Dermis microvascular lymphatic vessel endothelial cell (primary cell): ENCODE measurements at places on chromosomes 16 and 17.

- peak; percentile 30 for DNase-seq
Measured at GRCh38 chr17:77959126-77959925, 823 bp downstream of the TNRC6C start.

- DNase-seq: no peak
Measured at GRCh38 chr16:83870830-83871229, 28.1 kb upstream of the MLYCD start.

DNA sequence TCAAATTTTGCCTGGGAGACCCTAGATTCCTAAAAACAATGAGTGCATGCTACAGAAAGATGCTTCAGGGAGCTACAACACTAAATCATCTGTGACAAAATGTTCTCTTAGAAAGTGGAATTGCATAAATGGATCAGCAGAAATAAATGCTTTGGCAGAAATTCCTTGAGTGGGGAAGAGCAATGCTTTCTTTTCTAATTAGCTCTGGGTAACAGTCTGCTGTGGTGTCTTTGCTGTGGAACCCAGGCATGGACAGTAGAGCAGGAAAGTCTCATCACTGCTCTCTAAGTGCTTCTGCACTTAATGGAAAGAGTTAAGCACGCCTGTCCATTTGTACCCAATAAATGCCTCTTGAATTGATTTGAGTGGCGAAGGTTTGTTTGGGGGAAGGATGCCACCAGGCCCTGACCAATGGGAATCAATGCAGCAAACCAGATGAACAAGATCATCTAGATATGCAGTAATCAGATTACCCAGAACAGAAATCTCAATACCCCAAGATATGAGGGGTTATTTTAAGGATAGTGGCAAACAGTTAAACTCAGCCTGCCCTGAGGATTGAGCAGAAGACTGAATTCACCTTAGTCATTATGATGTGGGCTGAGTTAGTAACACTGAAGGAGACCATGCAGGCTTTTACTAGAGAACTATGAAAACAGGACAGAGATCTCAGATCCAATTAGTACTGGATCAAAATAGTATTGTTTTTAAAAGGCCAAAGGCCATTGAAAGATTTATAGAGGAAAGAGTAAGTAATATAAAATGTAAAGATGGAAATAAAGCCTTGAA lies 13.6 kb downstream of the HLF start:
- DNase-seq: no peak

- DNase-seq: no peak
Measured at GRCh38 chr17:7138800-7139381, 24.3 kb upstream of the ASGR2 start.

GRCh38 chr16:88659160-88659559 lies 3.7 kb downstream of the MVD start:
- DNase-seq: no peak

GRCh38 chr16:57951204-57951960 lies 19.5 kb downstream of the CNGB1 start:
- no peak for DNase-seq

GRCh38 chr16:72836181-72836580 lies 211.7 kb downstream of the ZFHX3 start:
- DNase-seq: no peak

- DNase-seq: no peak
Measured at GRCh38 chr16:72091217-72091616, 2.2 kb downstream of the TXNL4B start.

- DNase-seq: no peak
Measured at GRCh38 chr17:79977708-79978547, 57.7 kb downstream of the TBC1D16 start.

GRCh38 chr17:67137026-67137370 lies 92.6 kb downstream of the CACNG1 start:
- no peak for DNase-seq

GRCh38 chr16:50204453-50205108 lies 51.5 kb downstream of the TENT4B start:
- no peak for DNase-seq

- DNase-seq: no peak
Measured at GRCh38 chr16:62035115-62036092, 834 bp downstream of the CDH8 start.

GRCh38 chr17:50803676-50804075 lies 31.7 kb upstream of the WFIKKN2 start:
- no peak for DNase-seq

DNA sequence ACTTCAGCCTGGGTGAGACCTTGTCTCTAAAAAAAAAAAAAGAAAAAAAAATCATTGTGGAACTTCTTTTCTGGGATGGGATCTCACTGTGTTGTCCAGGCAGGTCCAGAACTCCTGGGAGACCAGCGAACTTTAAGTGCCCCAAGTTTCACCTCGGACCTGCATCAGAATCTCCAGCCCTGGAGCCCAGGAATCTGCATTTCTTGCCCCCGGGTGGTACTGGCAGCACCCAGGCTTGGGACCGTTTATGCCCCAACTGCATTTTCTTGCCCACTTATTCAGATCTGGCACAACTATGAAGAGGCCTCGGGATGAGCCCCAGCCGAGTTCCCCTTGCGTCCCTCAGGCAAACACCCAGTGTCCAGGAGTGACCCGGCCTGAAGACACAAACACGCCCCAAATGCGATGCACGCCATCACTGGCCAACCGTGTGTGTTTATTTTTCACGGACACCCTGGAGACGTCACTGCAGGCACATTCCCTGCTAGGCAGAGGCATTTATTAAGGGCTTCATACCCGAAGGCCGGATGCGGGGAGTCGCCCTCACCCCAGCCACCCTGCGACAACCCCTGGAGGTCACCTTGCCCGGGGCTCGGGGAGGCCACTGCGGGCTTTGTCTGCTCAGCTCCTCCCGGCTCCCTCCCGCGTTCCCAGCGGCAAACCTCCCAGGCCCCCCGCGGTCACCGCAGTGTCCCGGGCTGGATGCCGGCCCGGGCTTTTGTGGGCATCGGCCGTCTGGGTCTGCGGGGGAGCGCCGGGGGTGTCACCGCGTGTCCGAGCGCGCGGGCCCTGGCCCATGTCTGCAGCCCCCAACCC lies 684 bp upstream of the SPIRE2 start:
- DNase-seq: peak; percentile 46

GRCh38 chr17:39212195-39212810 lies 12.2 kb downstream of the RPL19 start:
- no peak for DNase-seq

DNA sequence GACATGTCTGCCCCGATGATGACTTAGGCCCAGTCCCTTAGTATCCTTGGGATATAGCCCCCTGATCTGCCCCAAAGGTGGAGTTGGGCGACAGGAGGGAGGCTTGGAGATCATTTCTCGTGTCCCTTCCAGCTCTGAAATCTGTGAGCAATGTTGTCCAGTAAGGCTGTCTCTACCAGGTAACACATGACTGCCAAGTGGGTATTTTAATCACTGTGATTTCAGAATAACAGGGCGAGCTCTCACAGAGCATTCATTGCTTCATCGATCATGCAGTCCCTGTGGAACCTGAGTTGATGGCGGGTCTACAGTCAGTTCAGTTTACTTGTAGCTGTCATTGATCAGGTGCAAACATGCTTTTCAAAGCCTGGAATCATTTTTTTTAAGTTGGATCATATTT lies 39.2 kb downstream of the KSR1 start:
- DNase-seq: no peak

- peak; percentile 78 for DNase-seq
Measured at GRCh38 chr17:32755045-32755805, 121.7 kb downstream of the MYO1D start.

GRCh38 chr17:69088643-69089200 lies 28.0 kb upstream of the ABCA9 start:
- DNase-seq: no peak

GRCh38 chr17:68035523-68036303 lies at the start of gene KPNA2:
KPNA2 (plus strand) TSS chr17:68035735; CDS start chr17:68037133, 1,398 bp downstream.
- peak; percentile 98 for DNase-seq

- no peak for DNase-seq
Measured at GRCh38 chr17:9942885-9943284, 37.8 kb upstream of the RCVRN start.

DNA sequence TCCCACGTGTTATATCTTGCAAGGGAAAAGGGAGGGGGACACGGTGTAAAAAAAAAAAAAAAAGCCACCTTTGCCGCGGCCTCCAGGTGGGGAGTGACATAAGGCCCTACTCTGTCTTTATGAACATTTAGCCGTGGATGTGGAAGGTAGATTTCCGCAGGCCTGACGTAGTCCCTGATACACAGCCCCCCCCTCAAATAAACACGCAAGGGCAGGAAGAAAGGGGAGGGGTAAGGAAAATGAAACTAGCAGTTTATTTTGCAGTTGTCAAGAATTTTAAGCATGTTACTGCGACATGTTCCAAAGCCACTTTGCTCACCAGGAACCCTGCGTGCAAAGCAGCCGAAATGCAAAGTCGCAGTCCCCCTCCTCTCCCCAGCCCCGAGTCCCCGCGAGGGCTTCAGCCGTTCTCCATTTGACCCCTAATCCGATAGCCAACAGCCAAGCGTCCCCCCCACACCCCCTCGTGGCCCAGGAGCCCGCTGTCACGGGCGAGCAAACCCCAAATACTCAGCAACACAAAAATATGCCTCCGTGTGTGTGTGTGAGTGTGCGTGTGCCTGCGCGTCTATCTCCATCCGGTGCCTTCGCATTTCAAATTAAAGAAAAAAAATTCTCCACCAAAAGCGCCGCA lies 1.2 kb downstream of the CBX4 start:
- no peak for DNase-seq

- DNase-seq: no peak
Measured at GRCh38 chr16:33059206-33059605, 134.8 kb upstream of the TP53TG3C start.

GRCh38 chr17:2700030-2700490 lies 11.5 kb downstream of the CLUH start:
- DNase-seq: no peak

- no peak for DNase-seq
Measured at GRCh38 chr16:77690416-77690815, 31.9 kb upstream of the NUDT7 start.

DNA sequence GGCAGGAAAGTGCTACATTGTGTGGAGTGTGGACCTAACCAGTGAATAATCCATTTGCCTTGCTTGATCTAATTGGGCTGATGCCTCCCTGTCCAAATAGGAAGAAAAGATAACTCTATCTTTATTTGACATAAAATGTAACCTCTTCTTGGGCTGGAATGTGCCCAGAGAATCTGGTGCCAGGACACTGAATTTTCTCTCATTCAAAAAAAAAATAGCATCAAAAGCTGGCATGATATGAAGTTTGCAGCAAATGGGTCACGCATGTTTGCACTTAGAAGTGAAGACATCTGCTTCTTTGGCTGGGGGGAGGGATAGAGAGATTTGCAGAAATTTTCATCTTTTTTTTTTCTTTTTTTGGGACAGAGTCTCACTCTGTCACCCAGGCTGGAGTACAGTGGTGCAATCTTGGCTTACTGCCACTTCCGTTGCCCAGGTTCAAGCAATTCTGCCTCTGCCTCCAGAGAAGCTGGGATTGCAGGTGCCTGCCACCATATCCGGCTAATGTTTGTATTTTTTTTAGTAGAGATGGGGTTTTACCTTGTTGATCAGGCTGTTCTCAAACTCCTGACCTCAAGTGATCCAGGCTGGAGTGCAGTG lies 478.2 kb upstream of the EEF2KMT start:
- DNase-seq: no peak

- no peak for DNase-seq
Measured at GRCh38 chr16:57537194-57537505, 779 bp upstream of the CCDC102A start.

- DNase-seq: no peak
Measured at GRCh38 chr17:56543280-56543679, 50.2 kb upstream of the NOG start.

DNA sequence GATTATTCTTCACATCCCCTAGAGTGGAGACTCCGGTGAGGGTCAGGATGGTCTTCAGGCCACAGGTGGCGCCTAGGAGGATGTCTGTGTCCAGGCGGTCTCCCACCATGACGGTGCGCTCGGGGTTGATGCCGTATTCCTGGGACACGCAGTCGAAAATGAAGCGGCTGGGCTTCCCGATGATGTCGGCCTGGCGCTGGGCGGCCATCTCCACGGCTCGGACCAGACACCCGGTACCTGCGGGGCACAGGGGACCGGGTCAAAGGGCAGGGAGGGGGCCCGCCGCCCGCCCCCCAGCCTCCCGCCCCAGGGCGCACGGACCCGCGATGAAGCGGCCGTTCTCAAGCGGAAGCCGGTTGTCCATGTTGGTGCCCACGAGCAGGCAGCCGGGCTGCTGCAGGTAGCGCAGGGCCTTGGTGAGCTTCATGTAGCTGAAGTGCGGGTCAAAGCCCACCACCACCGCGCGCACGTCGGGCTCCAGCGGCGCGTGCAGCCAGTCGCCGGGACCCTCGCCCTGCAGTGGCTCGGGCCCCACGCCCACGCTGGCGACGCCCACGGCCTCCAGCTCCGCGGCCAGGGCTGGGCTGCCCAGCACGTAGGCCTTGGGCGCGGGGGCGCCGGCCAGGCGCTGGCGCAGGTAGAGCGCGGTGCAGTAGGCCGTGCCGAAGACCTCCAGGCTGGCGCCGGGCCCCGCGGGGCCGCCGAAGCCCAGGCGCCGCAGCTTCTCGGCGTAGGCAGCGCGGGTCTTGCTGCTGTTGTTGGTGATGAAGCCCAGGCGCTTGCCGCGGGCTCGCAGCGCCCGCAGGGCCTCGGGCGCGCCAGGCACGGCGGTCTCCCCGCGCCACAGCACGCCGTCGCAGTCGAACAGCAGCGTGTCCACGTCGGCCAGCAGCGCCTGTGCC lies 572 bp downstream of the PGP start:
- peak; percentile 29 for DNase-seq

DNA sequence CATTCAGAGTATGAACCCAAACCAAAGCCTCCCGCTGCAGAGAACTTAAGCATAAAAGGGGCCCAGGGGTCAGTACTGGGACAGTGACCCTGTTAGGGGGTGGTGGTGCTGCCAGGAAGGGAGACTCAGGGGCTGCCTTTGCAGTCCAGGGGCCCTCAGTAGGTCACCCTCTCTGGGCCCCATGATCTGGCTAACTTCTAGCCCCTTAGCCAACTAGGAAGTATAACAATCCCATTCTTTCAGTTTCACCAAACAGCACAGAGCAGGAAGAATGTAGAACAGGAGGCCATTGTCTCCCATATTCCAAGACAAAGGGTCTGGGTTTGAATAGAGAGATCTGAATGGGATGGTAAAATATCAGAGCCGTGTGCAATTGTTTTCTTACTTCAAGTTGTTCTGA lies 378.6 kb upstream of the C16orf82 start:
- DNase-seq: no peak

- no peak for DNase-seq
Measured at GRCh38 chr17:44604116-44604761, 47.0 kb downstream of the FZD2 start.

GRCh38 chr17:43628089-43628650 lies 33.6 kb downstream of the MEOX1 start:
- DNase-seq: no peak

- no peak for DNase-seq
Measured at GRCh38 chr16:3138823-3139426, 4.1 kb downstream of the ZNF213 start.

DNA sequence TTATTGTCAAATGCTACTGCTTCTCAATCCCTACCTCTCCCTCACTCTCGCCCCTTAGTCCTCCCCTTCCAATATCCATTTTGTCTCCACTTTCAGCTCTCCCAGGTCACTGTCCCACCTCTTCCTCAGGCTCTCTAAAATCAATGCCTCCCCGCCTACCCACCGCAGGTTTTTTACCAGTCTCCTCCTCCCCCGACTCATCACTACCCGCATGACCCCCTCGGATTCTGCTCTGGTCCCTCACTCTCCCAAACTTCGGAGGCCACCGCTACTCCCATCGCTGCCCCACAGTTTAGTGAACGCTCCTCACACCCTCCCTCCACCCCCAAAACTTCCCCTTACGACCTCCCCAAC lies 513 bp downstream of the CRLF3 start:
- peak; percentile 20 for DNase-seq
